Aorta (tissue), 5 donors: ENCODE measurements at places on chromosomes 16 and 17. TPM values are rescaled to one million over a fixed set of nuclear protein-coding genes. Genes with fewer than 3 reads are reported as not detected.

The ZCCHC14 gene
- 32.5 TPM for total RNA-seq

The GNGT2 gene
- total RNA-seq: 1.6 TPM

The CNGB1 gene
- total RNA-seq: not detected

The DHX58 gene
- total RNA-seq: 11.6 TPM

The TEKT5 gene
- total RNA-seq: 0.39 TPM
